ENCODE measurements at places on chromosomes 5 and 9.

GRCh38 chr5:14522721-14523120, 58.9 kb upstream of the OTULINL start:
- DNase-seq: no peak

DNA sequence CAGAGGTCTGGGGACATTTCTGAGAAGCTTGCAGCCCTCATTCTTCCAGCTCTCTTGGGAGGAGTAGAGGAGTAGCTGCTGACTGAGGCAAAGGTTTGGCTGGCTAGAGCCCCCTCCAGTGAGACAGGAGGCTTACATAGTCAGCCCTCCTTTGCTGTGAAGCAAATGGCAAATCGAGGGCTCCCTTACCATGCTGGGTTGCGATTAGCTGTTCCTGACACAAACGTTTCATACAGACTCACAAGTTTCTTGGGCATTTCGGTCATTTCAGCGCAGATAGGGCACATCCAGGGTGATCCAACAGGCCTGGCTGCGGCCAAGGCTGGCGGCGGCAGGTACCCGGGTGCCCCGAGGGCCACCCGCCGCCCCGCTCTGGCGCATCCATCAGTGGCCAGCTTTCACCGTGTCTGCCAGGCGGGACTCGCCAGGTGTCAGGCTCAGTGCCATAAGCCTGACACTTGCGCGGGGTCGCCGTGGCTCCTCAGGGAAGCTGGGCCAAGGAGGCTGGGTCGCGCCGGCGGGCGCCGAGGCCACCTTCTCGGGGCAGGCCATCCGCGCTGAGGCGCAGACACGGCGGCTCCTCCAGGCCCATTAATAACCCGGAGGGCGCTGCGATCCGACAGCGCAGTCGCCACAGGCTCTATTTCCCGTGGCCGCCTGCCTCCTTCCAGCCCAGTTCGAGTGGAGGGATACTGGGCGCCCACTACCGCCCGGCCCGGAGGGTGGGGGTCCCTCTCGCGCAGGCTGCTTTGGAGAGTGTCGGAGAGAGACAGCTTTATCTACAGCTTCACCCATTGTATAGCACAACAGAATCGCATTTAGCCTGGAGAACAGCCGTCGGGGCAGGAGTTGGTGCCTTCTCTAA, 9.1 kb downstream of the PRDM6 start:
- DNase-seq: no peak

- no peak for DNase-seq
These were observed 48.8 kb downstream of the ACER2 start for GRCh38 chr9:19457693-19458009.

- DNase-seq: no peak
These were observed 44.2 kb downstream of the SH3PXD2B start for GRCh38 chr5:172410160-172410559.

DNA sequence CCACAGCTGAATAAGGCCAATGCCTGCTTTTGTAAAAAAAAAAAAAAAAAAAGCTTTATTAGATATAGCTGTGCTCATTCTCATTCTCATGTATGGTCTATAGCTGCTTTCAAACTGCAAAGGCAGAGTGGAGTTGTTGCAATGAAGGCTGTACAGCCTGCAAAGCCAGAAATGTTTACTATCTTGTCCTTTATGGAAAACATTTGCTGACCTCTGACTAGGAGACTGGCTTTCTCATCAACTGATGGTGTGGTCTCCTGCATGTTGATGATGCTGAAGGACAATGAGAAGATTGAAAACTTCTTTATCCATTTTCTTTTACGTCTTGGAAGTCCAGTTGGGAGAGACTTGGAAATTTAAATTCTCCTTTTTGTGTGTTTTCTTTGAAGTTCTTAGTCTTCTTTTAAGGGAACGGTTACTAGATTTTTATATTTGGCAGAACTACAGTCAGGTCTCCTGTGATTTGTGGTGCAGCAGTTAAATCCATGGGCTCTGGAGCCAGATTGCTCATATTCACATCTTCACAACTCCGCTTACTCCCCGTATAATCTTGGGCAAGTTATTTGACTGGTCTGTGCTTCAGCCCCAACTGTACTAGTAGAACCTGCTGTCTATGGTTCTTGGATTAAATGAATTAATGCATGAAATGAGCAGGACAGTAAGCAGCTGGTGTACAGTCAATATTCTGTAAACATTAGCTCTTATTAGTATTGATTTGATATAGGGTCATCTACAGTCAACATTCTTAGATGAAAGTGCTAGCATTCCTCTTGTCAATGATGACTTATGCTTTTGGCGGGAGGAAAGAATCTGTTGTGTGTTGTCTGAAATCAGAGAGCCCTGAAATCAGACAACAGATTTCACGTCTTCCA, 39.7 kb upstream of the BASP1 start:
- no peak for DNase-seq
